Lower leg skin (tissue), 4 donors: ENCODE measurements at places on chromosomes 12 and 14. TPM values are rescaled to one million over a fixed set of nuclear protein-coding genes. Genes with fewer than 3 reads are reported as not detected.

The CBLN3 gene
- total RNA-seq: 1.3 TPM

The ERBB3 gene
- total RNA-seq: 209 TPM

The LALBA gene
- not detected for total RNA-seq

The CMA1 gene
- 1.2 TPM for total RNA-seq

The SAMD15 gene
- not detected for total RNA-seq

The HOXC12 gene
- total RNA-seq: 6.2 TPM

The LTB4R gene
- 70.2 TPM for total RNA-seq

The SLCO1B3 gene
- total RNA-seq: not detected

- DNase-seq: peak; percentile 77
These were observed 22.1 kb downstream of the PRKAB1 start for GRCh38 chr12:119689935-119690500.

GRCh38 chr12:122845041-122845864 is 10.0 kb downstream of the HIP1R start:
- no peak for DNase-seq

DNA sequence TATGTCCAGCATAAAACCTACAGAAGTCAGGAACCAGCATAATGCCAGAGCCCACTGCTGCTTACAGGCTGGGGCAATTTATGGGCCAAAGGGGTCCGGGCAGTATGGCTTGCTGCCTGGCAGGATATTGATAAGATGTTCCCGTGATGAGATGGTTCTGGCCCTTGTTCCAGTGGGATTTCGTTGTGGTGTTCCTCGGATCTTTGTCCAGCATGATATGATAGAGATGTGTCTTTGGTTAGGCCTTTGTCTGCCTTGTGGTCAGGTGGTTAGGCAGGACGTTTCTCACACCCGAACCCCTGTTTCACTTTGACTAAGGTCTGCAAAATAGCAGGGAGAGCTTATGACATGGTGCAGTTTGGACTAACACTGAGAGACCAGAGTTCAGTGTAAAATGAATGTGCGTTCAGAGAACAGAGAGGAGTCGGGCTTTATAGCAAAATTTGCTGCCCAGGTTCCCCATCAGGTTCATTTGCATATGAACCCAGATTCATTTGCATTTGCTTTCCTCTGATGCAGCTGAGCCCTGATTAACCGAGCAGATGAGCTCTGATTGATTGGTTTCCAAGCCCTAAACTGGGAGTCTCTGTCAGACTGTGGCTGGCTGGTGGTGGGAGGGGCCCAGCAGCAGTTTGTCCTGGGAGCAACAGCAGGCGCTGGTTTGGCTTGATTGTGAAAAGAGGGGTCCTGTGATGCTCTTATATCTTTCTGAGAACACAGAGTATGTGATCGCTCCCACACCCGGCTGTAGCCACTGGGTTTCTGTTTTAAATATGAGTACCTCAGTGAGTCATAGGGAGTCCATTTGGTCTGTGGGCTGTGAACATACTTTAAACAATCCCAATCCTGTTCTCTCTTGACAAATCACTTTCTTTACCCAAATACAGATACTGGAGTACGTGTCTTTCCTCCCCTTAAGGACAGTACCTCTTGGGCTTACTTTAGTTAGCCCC is 156.3 kb upstream of the PZP start:
- no peak for DNase-seq

GRCh38 chr12:46549527-46550265 is 177.1 kb upstream of the SLC38A2 start:
- no peak for DNase-seq

DNA sequence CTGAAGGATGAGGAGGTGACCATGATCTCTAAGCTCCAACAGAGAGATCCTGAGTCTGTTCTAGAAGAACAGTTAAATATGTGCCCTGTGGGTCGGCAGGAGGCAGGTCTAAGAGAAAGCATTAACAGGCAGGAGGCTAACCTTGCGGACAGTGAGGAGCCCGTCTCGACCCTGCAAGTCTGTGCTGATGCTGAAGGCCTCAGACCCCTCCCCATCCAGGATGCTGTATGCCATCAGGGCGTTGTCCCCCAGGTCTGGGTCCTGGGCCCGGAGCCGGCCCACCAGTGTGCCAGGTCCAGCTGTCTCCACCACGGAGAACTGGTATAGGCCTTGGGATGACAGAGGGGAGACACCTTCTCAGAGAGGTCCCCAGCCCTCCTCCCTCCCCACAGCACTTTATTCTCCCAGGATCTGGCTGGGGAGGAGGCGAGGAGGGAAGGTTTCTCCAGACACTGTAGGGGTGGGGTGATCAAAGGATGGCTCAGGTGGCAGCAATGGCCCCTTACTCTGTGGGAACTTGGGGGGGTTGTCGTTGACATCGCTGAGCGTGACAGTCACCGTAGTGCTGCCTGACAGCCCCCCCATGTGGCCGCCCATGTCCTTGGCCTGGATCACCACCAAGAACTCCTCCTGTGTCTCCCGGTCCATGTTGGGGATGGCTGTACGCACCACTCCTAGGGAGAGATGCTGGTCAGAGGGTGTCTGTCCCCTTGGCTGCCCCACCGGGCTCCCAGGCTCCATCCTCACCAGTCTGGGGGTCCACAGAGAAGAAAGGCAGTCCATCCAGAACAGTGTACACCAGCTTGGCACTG is 3.1 kb downstream of the CDH24 start:
- DNase-seq: no peak

DNA sequence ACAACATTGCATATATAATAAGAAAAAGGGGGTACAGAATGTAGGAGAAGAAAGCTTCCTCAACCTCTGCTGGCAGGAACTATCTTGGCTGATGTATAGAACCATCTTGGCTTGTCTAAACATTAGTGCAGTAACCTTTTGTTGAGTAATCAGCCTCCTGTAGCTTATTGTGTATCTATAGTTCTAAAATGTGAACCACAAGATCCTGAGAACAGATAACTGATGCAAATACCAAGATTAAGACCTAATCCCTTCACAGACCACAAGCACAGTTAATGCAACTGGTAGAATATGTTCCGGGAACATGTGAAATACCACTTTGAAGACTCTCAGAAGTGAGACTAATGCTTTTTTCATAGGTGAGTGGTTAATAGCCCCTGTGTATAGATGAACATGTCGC is 50.7 kb upstream of the KCNC2 start:
- no peak for DNase-seq

DNA sequence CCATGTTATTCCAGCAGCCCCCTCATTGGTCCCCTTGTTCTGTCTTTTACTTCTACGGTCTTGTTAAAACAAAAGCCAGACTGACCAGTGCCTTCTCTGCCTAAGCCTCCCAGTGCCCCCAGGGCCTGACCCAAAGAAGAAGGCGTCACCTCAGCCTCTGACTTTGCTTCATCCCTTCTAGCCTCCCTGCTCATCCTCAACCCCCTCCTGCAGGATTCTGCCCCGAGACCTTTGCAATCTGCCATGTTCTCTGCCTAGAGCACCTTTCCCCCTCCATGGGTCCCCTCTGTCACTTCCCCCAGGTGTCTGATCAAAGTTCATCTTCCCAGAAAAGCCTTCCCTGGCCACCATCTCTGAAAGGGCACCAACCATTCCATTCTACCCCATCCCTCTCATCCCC is 7.9 kb upstream of the RBM19 start:
- no peak for DNase-seq

DNA sequence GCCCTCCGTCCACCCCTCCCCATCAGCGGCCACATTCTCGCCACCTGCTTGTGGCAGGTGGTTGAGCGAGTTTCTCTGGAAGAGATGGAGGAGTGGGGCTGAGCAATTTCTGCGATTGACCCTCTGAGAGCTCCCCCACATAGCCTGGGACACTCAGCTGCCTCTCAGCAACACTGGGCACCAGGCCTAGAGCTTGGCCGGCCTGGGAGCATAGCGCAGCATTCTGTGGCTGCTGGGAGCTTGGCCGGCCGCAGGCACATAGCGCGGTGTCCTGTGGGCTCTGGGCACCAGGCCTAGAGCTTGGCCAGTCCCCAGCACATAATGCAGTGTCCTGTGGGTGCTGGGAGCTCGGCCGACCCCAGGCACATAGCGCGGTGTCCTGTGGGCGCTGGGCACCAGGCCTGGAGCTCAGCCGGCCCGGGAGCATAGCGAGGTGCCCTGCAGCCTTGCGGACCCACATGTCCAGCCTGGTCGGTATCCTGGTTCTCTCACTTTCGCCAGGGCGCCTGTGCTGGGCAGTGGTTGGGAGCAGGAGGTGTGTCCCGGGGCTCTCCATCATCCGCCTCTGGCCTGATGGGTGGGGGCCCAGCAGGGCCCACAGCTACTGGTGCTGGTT is 43.8 kb downstream of the LRCOL1 start:
- DNase-seq: no peak
